ENCODE measurements at places on chromosomes 1 and 21. TPM values are rescaled to one million over a fixed set of nuclear protein-coding genes. Genes with fewer than 3 reads are reported as not detected.

GRCh38 chr1:118711356-118711755, 276.8 kb downstream of the TBX15 start:
- no peaks in the 10 kb centered on the region for H3K27me3 ChIP-seq
- H3K4me1 ChIP-seq = no peaks in the 10 kb centered on the region

DNA sequence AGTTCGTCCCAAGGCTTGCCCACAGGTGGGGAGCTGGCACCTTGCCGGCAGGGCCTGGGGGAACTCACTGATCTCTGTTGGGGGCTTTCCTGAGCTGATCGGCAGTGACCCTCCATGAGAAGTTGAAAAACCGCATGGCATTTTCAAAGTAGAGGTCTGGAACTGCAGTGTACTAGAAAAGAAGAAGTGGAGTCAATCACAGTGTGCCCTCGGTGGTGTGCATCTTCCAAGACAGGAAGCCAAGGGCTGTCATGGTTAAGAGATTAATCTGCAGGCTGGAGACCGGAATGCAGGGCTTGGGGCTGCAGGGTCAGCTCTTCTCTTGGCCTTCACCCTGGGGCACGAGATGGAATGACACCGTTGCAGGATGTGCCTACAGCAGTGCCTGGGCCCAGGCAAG, 56.8 kb downstream of the ECE1 start:
- H3K4me1 ChIP-seq = no peaks in the 10 kb centered on the region
- no peaks in the 10 kb centered on the region for H3K27me3 ChIP-seq
- no peak for DNase-seq
- no peak overlapping the region for H3K27ac ChIP-seq
- no peaks in the 10 kb centered on the region for H3K36me3 ChIP-seq
- H3K4me3 ChIP-seq = no peak overlapping the region

The SPRR2G gene
- total RNA-seq = not detected

DNA sequence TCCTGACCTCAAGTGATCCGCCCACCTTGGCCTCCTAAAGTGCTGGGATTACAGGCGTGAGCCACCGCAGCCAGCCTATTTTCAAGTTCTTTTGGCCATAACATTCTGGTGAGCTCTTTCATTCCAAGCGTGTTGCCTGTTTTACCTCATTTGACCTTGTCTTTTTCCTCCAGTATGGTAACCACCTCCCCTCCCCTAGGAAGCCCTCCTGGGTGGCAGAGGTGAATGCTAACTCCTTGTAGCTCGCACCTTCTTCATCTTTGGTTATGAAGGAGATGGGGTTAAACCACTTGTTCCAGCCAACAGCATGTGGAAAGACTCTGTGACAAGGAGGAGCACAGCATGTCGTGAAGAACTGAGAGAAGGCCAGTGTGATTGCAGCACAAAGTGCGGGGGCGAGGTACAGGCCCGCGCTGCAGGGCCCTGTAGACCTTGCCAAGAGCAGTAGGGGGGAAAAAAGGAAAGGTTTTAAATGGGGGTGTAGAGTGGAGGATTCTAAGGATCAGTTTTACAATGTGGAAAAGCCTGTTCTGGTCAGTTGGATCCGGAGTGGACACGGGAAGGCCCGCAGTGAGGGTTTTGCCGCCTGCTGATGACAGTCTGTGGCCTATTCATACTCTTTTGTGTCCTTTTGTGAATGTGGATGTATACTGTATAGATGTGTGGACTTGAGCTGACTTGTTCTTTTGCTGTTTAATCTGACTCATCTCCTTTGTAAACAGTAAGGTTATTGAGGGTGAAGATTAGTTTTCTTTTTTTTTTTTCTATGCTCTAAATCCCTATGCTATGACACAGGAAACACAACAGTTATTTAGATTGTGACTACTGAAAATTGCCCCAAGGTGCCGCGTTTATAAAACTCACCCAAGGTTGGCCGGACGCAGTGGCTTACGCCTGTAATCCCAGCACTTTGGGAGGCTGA, 7.5 kb upstream of the ZNF436 start:
- H3K4me1 ChIP-seq = peaks cover 19% of the 10 kb centered on the region
- no peak overlapping the region for H3K4me3 ChIP-seq
- peak; percentile 73 for DNase-seq
- H3K27me3 ChIP-seq = no peaks in the 10 kb centered on the region

DNA sequence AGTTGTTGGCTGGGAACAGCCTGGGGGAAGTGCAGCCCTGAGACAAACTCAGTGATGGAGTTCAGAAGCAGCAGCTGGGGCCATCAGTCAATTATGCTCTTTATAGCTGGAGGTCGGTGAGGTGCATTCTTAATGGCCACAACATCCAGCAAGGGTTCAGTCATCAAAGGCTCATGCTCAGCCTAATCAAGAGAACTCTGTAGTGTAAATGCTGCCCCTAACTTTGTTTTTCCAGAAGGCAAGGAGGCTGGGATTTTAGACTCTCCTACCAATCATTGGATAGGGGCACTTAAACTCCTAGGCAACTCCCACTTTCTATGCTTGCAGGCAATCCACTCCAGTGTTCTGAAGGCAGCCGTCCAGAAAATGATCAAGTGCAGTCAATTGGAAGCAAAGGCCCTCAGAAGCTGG, 15.0 kb upstream of the RGS4 start:
- H3K27me3 ChIP-seq = no peaks in the 10 kb centered on the region
- H3K36me3 ChIP-seq = no peaks in the 10 kb centered on the region
- no peak overlapping the region for H3K27ac ChIP-seq
- H3K4me1 ChIP-seq = no peaks in the 10 kb centered on the region

DNA sequence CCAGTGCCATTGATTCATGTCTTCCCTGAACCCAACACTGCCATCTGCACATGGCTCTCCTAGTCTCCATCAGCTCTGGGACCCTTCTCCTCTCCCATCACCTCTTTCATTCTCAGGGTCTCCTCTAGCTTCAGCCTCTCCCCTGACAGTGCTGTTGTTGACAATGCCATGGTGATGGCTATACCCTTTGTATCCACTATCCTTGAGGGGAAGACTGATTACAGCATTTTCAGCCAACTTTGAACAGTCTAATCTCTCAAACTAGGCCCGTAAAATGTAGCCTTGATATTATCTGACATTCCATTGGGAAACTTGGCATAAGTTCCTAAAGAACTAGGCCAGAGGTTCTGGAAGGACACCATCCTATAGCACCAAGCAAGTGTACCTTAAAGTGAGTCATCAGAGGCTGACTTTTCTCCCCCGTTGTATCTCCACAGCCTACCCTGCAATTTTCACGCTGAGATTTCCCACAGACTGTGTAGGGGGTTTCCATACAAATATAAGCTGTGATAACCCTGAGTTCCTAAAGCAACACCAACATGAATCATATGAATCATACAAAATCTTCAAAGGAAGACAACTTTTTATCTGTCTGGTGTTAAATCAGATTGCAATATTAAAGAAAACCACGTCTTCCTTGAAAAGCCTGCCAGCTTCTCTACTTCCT, 5.8 kb downstream of the HAO2 start:
- H3K4me3 ChIP-seq = no peak overlapping the region
- no peaks in the 10 kb centered on the region for H3K4me1 ChIP-seq
- H3K27me3 ChIP-seq = no peaks in the 10 kb centered on the region
- H3K36me3 ChIP-seq = no peaks in the 10 kb centered on the region

The LAMC2 gene
- 1.2 TPM for total RNA-seq

The SELE gene
- 0.12 TPM for total RNA-seq

DNA sequence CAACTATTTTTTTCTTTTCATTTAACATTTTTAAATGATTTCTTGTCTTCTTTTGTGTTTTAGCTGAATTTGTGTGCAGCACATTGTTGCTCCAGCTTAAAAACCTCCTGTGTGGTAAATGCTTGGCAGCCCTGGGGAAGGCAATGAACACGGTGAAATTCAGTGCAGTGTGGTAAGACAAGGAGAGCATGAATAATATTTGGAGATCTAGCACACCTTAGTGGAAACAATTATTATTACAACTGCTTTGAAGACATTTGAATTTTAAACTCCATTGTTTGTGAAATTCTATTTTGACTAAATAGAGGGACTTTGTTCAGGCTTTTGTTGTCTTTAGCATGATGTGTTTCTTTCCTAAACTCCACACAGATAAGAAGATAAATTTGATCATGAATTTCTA, 242.6 kb upstream of the CXADR start:
- no peaks in the 10 kb centered on the region for H3K36me3 ChIP-seq
- DNase-seq = no peak
- H3K27me3 ChIP-seq = no peaks in the 10 kb centered on the region

DNA sequence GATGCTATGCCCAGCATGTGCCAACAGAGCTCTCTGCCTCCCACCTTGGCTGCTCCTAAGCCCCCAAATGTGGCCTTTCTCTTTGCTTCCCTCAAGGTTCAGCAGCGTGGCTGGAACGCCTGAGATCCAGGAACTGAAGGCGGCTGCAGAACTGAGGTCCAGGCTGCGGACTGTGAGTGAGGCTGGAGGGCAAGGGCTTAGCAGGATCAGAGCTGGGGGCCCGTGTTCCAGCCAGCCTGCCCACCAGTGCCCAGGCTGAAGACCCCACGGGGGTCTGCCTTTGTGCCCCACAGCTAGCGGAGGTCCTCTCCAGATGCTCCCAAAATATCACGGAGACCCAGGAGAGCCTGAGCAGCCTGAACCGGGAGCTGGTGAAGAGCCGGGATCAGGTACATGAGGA, 14.6 kb downstream of the IKBKE start:
- H3K27me3 ChIP-seq = no peaks in the 10 kb centered on the region
- no peaks in the 10 kb centered on the region for H3K4me1 ChIP-seq
- H3K27ac ChIP-seq = no peak overlapping the region

- no peak overlapping the region for H3K4me3 ChIP-seq
- DNase-seq = no peak
- peaks cover 25% of the 10 kb centered on the region for H3K4me1 ChIP-seq
- H3K27ac ChIP-seq = no peak overlapping the region
- H3K36me3 ChIP-seq = no peaks in the 10 kb centered on the region
Measured at GRCh38 chr1:197920067-197920396, 2.9 kb downstream of the LHX9 start.

DNA sequence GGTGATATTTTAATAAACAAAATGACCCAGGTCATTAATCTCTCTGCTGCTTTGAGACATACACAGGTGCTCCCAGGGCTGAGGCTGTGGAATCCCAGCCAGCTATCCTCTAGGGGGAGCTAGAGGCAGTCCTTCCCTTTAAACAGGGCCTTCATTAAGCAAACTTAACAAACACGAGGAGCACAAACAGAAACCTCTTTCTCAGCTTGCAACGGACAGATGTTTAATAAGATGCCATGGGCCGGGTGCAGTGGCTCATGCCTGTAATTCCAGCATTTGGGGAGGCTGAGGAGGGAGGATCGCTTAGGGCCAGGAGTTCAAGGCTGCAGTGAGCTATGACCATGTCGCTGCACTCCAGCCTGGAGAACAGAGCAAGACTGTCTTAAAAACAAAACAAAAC, 106.7 kb downstream of the HIVEP3 start:
- no peaks in the 10 kb centered on the region for H3K27me3 ChIP-seq
- H3K4me3 ChIP-seq = no peak overlapping the region
- no peak overlapping the region for H3K27ac ChIP-seq
- peaks cover 30% of the 10 kb centered on the region for H3K4me1 ChIP-seq

The S100A8 gene
- total RNA-seq = 32.1 TPM
